ENCODE measurements at places on chromosomes 12 and 14.

DNA sequence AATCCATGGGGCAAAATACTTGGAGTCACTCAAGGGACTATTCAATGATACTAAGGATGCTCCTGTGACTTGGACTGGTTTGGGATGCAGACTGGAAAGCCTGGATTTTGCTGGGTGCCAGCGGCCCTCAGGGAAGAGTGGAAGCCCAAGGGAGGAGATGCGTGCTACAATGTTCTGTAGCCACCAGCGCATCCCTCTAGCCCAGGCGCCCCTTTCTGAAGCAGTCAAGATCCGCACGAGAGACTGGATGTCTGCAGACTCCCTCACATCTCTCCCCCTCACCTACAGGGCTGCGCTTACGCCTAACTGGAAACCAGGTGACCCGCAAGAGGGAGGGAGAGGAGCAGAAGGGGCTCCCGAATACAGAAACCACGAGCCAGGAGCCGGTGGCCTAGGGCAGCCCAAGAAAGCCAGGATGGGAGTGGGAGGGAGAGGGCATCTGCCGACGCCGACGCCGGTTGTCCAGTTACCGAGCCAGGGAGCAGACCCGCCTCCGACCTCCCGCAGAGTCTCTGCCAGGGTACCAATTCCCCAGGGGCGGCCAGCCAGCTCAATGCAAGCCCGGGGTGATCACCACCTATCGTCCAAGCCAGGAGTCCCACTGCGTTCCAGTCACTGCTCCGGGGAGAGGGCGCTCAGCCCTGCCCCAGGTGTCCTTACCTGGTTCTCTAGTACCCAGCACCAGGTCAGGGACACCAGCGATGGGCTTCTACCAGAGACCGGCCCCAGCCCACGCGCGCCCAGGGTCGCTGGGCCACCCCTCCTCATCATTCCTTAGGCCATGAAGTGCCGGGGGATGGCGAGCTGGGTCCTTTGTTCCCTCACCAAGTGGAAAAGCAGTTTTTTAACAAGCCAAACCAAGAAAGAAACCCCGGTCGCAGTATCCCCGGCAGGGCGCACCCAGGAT, 1.2 kb downstream of the NTN4 start:
- DNase-seq, result peak; percentile 84

DNA sequence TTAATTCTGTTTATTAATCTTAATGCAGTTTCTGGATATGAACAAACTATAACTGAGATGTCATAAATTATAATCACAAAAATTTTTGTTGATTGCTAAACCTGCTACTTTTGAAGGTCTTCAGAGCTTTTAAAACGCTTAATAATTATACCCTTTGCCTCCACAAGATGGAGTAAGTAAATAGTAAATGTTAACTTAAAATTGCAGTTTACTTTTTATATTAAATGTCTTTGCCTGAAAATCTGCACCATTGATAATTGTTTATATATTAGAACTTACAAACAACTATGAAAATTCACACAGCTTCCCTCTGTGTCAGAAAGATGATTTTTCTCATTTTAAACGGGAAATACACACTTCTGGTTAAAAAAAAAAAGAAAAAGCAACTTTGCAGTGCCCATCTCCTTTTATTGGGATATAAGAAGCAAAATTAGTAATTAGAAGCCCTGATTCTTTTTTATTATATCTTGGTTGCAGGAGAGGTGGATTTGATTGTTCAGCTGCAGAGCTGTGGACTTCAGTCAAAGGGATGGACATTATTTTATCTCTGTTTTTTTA, 35.6 kb downstream of the SCFD1 start:
- no peak for DNase-seq

- no peak for DNase-seq
These were observed 333.7 kb downstream of the EGLN3 start for GRCh38 chr14:33617154-33617553.

- no peak for DNase-seq
These were observed 19.4 kb downstream of the ACVRL1 start for GRCh38 chr12:51926718-51927117.

DNA sequence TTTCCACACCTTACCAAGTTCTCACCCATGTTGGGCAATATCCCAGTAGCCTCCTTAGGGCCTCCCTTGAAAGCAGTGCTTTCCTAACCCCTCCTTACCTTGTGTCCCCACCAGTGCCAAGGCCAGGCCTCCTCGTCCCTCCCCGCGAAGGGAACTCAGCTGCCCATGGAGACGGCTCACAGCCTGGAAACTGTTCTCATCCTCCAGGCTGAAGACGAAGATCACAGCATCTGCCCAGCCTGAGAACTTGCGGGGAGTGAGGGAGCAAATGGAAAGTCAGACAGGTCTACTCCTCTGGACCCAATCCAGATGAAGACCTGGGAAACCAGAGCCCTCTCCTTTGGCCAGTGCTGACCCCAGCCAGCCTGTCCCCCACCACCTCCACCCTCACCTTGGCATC, 4.6 kb downstream of the AGAP2 start:
- no peak for DNase-seq

- no peak for DNase-seq
These were observed 41.9 kb downstream of the HCAR2 start for GRCh38 chr12:122661246-122661645.

DNA sequence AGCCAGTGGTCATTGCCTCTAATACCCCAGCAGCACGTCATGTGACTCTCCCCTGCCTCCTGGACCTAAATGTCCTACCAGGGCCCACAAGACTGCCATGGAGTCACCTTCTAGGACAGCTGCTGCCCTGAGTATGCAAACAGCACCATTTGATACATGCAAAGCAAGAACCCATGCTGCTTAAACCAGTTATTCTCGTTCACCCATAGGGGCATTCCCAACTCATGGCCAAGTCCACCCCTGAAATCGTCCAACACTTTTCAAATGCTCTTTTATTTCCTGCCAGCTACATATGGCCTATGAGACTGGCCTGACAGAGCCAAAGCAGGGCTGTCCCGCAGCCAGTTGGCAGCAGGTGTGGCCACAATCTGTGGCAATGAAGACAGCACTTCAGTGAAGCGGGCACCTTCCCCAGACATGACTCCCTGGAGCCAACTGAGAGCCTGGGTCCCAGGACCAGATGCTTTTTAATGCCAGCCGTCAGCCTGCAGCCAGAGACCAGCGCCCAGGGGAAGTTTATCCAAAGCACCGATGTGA, 99.9 kb downstream of the BCAT1 start:
- DNase-seq, result no peak

DNA sequence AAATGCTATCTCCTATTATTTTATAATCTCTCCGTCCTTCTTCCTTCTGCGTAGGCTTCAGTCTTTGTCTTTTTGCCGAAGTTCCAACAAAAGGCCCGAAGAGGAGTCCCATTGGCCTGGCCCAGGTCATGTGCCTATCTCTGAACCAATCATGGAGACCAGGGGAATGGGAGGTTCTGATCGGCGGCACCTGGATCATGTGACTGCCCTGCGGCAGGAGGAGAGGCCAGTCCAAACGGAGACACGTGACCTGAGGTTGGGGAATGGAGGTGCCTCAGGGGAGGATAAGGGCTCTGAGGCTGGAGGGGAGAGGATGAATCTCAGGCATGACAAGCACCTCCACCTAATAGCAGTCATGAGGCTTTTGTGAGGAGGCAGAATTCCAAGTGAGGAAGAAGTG, 86.0 kb downstream of the AACS start:
- DNase-seq, result no peak

DNA sequence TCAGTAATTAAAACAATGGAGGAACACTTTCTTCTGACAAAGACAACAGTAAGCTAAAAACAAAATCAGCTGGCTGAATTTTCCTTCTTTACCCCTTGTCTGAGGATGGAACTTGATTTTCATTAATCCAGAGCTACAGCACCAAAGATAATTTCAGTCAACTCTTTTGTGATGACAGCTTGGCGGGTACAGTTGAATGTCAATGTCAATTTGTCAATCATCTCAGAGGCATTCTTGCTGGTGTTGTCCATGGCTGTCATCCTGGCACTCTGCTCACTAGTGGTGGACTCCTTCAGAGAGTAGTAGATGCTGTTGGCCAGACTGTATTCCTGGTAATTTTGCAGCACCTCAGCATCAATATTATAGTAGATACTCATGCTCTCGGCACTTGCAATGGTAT, 34.4 kb upstream of the BMP4 start:
- no peak for DNase-seq

DNA sequence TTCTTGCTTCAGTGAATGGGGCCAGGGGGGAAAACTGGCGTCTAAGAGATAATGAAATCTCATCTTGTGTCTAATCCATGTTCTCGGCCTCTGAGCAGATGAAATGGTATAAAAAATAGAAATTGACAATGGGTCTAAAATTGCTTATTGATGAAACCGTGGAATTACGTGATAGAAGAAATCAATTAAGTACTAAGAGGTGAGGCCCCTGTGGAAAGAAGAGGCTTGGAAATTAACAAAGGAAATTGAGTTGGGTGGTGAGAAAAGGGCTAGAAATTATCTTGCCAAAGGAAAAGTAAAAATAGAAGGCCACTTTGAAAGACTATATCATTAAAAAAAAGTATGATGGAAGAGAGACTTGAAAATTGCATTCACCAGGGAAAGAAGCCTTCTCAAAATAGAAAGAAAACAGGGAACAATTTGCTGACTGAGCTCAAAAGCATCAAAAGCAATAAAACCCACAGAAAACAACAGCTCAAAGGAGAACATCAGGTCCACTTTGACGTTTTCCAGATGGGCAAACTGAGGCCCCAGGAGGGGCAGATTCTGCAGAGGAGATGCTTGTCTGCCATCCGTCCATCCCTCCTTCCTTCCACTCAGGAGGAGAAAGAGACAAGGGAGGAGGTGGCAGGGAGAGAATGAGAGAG, 226.1 kb upstream of the RTL1 start:
- DNase-seq, result no peak
